ENCODE measurements at places on chromosomes 2 and 18.

DNA sequence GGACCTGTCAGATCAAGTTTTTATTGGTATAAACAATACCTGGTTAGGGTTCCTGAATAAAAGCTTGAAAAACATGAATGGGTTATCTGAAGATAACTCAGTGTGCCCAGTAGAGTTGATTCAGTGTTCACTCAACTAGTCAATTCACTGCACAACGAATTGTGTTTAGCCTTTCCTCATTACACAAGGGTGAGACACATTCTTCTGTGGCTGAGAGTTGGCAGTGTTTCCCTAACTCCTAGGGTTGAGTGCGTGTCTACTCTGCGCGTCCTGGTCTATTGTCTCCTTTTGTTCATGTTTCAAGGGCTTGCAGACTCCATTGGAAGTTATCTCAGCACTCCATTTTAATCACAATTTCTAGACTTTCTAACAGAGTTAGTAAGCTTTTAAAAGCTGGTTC lies 32.8 kb upstream of the TMEM178A start:
- DNase-seq: no peak

GRCh38 chr18:49812286-49813068 lies 856 bp downstream of the ACAA2 start:
- DNase-seq: no peak

GRCh38 chr2:197195518-197195917 lies 115.1 kb downstream of the ANKRD44 start:
- no peak for DNase-seq

DNA sequence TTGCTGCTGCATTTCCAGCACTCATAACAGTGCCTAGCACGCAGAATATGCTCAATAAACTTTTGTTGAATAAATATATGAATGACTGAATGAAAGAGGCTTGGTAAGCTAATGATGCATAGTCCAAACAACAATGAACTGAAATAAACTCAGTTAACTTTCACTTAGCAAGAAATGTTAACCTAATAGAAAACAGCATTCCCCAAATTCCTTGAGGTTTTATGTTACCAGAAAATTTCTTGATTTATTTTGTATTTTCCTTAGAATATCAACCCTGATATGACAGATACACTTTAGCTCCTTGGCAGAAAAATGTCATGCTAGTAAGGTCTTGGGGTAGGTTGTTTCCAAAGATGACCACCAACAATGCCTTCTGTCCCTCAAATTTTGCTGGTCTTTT lies 217.4 kb downstream of the KCNE4 start:
- DNase-seq: no peak

- no peak for DNase-seq
Observed at GRCh38 chr18:50162486-50163304, 32.3 kb downstream of the MYO5B start.

- no peak for DNase-seq
Observed at GRCh38 chr2:54599914-54600313, 123.5 kb upstream of the EML6 start.

- DNase-seq: no peak
Observed at GRCh38 chr2:33696234-33696633, 97.1 kb upstream of the FAM98A start.

GRCh38 chr2:1628893-1629292 lies 115.4 kb downstream of the PXDN start:
- DNase-seq: no peak

GRCh38 chr2:86297382-86298147 lies 39.9 kb downstream of the REEP1 start:
- peak; percentile 54 for DNase-seq

DNA sequence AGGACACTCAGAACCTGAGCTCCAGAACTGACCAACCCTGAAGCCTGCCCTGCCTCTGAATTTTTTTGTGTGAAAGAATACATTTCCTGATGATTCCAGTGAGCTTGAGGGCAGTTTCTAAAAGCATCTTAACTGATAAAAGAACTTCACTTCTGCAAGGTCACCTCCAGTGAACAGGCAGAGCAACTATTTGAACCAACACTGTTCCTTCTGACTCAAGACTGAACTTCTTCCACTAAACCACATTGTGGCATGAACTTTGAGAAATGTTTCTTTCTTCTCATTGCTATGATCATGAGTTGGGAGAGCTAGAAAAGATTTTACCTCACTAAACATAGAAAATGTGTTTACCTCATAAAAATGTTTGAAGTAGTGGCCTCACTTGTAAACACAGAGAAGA lies 83.8 kb upstream of the SERTAD2 start:
- DNase-seq: no peak

GRCh38 chr2:8586457-8587051 lies 95.3 kb upstream of the ID2 start:
- no peak for DNase-seq

DNA sequence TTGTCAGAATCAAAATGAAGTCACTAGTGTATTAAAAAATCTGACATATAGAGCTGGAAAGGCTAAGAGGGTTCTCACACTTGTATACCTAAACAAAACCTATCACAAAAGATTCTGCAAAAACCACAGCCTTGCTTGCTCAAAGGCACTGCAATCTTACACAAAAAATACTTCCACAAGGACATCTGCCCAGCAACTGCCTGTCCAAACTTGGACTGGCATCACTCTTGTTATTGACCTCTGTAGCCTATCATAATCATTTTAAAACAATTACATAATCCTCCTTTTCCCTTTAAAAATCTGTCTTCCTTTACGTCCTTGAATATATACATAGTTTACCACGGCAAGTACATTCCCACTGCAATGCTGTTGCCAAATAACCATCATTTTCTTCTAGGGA lies 19.9 kb downstream of the CHMP3 start:
- DNase-seq: no peak

GRCh38 chr2:195505701-195506100 lies 151.3 kb upstream of the SLC39A10 start:
- DNase-seq: no peak

- peak; percentile 80 for DNase-seq
Observed at GRCh38 chr2:117771969-117772630, 42.4 kb upstream of the DDX18 start.

- no peak for DNase-seq
Observed at GRCh38 chr2:114160263-114160981, 270.5 kb downstream of the ACTR3 start.

GRCh38 chr2:174835797-174836255 lies 71.6 kb upstream of the CHRNA1 start:
- no peak for DNase-seq

DNA sequence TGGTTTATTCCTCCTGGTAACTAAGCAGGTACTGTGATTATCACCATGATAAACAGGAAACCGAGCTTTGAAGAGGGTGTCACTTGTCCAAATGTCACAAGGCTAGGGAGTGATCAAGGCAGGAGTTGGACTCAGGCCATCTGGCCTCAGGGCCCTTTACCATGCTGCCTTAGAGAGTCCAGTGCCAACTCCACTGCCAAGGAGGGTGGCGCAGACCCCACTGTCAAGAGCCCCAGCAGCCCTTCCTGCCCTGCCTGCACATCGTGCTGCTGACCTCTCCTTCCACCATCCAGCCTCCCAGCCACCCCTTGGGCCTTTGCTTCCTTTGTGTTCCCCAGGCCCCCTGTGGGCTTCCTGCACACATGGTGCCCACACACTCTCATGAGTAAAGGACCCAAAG lies 48.3 kb downstream of the TNS1 start:
- peak; percentile 69 for DNase-seq

Measured in DMS53 (cell line).